ENCODE measurements at places on chromosomes 11 and 22. TPM values are rescaled to one million over a fixed set of nuclear protein-coding genes. Genes with fewer than 3 reads are reported as not detected.

The DEPDC7 gene
- total RNA-seq = not detected

The NXPE2 gene
- total RNA-seq = not detected

The RAPSN gene
- total RNA-seq = not detected

The KDELR3 gene
- 52.9 TPM for total RNA-seq

The LDHAL6A gene
- not detected for total RNA-seq

The PRRG4 gene
- 2.3 TPM for total RNA-seq

The HTATIP2 gene
- 29.0 TPM for total RNA-seq

The CALCB gene
- 1.5 TPM for total RNA-seq

The E2F8 gene
- total RNA-seq = not detected

The NFAM1 gene
- total RNA-seq = 4.4 TPM

The FGF4 gene
- total RNA-seq = not detected

The CENATAC gene
- total RNA-seq = 128 TPM

The FAM180B gene
- total RNA-seq = 0.27 TPM

The APOA4 gene
- total RNA-seq = not detected

The OR4D10 gene
- not detected for total RNA-seq

The OR56A3 gene
- total RNA-seq = not detected

The BID gene
- 18.1 TPM for total RNA-seq

The BACE1 gene
- total RNA-seq = 67.3 TPM

The GAL3ST1 gene
- 1.5 TPM for total RNA-seq

The CHST1 gene
- 50.2 TPM for total RNA-seq

The KCTD17 gene
- total RNA-seq = 16.7 TPM

The C11orf86 gene
- total RNA-seq = not detected

The KIRREL3 gene
- not detected for total RNA-seq

The PELI3 gene
- 47.1 TPM for total RNA-seq

The TECTA gene
- 0.41 TPM for total RNA-seq

The MLC1 gene
- 1.6 TPM for total RNA-seq

The CD3D gene
- total RNA-seq = 1.6 TPM

The IRAG1 gene
- 281 TPM for total RNA-seq

The KCNQ1 gene
- total RNA-seq = 4.4 TPM

The REXO2 gene
- 101 TPM for total RNA-seq

The ASCL2 gene
- 0.41 TPM for total RNA-seq

The MMP7 gene
- total RNA-seq = not detected

The TRPC6 gene
- 2.7 TPM for total RNA-seq

The FIBIN gene
- total RNA-seq = 278 TPM

The SLC1A2 gene
- total RNA-seq = 0.54 TPM

The PHETA2 gene
- total RNA-seq = 22.1 TPM

The CCDC15 gene
- 0.49 TPM for total RNA-seq

The CXCR5 gene
- total RNA-seq = not detected

The ESAM gene
- total RNA-seq = 54.2 TPM

The PHOX2A gene
- not detected for total RNA-seq

The TRIM51 gene
- total RNA-seq = not detected

The COPB1 gene
- 88.8 TPM for total RNA-seq

The CCDC83 gene
- total RNA-seq = not detected

The BAIAP2L2 gene
- 2.5 TPM for total RNA-seq

The ANO1 gene
- 122 TPM for total RNA-seq

The CARD16 gene
- total RNA-seq = 0.81 TPM

The SGSM1 gene
- 6.8 TPM for total RNA-seq

The TSPAN18 gene
- 7.7 TPM for total RNA-seq

The NLRX1 gene
- 20.2 TPM for total RNA-seq

The APOBEC3H gene
- 1.6 TPM for total RNA-seq

The GALR3 gene
- not detected for total RNA-seq

The SLC17A6 gene
- not detected for total RNA-seq
